ENCODE measurements at places on chromosomes 7 and 10.

DNA sequence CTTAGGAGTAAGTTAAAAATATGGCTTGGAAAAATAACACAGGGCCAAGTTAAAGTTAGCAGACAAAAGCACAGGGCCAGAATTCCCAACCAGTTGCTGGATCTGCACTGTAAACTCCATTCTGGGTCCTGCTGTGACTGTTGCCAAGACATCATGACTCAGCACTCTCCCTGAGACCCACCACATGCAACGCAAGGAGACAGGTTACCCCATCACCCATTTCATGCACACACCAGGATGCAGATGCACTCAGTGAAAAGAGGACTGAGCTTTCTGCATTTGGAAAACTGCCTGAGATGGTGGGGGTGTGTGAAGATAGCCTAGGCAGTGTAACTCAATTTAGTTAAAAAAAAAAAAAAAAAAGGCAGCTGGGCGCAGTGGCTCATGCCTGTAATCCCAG lies 97.6 kb upstream of the ZNF438 start:
- H3K4me3 ChIP-seq = no peak overlapping the region
- H3K4me1 ChIP-seq = peaks cover 22% of the 10 kb centered on the region
- no peak for DNase-seq
- H3K36me3 ChIP-seq = no peaks in the 10 kb centered on the region
- no peaks in the 10 kb centered on the region for H3K27me3 ChIP-seq

DNA sequence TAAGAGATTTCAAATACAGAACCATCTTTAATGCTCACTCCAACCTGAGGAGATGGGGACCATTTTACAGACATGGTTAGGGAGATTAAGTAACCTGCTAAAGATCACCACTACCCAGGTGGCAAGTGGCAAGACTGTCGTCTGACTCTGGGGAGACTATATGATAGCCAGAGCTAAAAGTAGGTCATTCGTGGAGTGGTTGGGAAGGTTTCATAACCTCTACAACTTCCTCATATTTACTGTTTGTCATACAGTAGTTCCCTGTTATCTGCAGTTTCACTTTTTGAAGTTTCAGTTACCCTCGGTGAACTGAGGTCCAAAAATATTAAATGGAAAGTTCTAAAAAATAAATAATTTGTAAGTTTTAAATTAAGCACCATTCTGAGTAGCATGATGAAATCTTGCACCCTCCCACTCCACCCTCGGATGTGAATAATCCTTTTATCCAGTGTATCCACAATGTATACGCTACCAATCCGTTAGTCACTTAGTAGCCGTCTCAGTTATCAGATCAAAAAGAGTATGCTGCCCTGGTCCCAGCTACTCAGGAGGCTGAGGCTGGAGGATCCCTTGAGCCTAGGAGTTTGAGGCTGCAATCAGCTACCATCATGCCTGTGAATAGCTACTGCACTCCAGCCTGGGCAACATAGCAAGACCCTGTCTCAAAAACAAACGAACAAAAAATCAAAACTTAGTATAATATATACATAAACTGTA lies 14.9 kb upstream of the LGI1 start:
- H3K27ac ChIP-seq = peak overlapping the region; percentile 69
- peak; percentile 34 for DNase-seq
- peaks cover 13% of the 10 kb centered on the region for H3K27me3 ChIP-seq
- H3K4me3 ChIP-seq = no peak overlapping the region

DNA sequence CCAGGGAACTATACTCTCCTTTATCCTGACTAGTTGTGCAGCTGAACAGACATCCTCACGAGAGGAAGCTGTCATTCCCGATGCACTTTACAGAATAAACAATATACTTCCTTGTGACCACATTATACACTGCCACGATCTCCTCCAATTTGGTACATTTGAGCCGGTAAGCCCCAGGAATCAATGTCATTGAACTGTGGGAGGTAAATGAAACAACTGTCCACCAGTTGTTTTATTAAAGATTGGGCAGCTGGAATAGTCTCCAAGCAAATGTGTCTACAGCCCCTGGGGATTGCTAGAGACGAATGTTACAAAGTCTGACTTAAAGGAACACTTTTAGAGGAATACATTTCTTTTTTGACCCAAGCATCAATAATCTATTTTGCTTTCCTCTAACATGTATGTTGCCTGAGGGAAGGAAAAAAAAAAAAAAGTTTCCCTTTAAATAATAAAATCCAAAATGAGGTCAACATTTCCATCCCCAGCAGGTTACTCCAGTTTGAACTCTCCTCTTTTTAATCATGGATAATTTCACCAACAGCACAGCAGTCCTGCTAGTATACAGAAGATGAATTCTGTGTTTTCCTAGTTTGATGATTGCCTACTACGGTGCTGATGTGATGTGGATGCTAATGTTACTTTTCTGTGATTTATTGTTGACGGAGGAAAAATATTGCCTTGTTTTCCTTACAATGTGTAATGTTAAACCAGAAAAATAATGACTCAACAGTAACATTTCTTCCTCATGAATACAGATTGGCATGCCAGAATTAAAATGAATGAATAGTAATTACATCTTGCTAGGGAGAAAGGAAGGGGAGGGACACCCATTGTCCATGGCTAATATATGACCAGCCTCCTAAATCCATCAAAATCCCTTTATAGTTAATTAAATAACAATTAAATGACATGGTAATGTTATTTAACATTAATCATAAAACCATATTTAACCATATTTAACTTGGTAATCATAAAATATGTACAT lies 360.9 kb downstream of the NEBL start:
- no peaks in the 10 kb centered on the region for H3K27me3 ChIP-seq
- H3K4me3 ChIP-seq = no peak overlapping the region
- H3K27ac ChIP-seq = no peak overlapping the region
- H3K36me3 ChIP-seq = no peaks in the 10 kb centered on the region

- no peaks in the 10 kb centered on the region for H3K27me3 ChIP-seq
- H3K27ac ChIP-seq = no peak overlapping the region
- H3K36me3 ChIP-seq = no peaks in the 10 kb centered on the region
- no peak overlapping the region for H3K4me3 ChIP-seq
- no peaks in the 10 kb centered on the region for H3K4me1 ChIP-seq
- no peak for DNase-seq
Observed at GRCh38 chr10:50874723-50875122, 10.7 kb downstream of the A1CF start.

- no peak overlapping the region for H3K27ac ChIP-seq
- DNase-seq = no peak
- H3K36me3 ChIP-seq = no peaks in the 10 kb centered on the region
Observed at GRCh38 chr10:103792547-103792946, 62.8 kb downstream of the SH3PXD2A start.

- H3K27me3 ChIP-seq = peaks cover 23% of the 10 kb centered on the region
- no peak for DNase-seq
- H3K4me1 ChIP-seq = no peaks in the 10 kb centered on the region
- H3K27ac ChIP-seq = no peak overlapping the region
- H3K4me3 ChIP-seq = no peak overlapping the region
- peaks cover 7% of the 10 kb centered on the region for H3K36me3 ChIP-seq
Observed at GRCh38 chr7:157113607-157114006, 25.1 kb upstream of the UBE3C start.

Data from stimulated activated naive B cell treated with anti-CD40 and anti-IgM and Interleukin-4, amounts not matched to agents 10 μg/mL and 1 μg/mL and 100 μg/mL, for 72 hours (primary cell).